Activated CD4-positive, alpha-beta memory T cell treated with anti-CD3 and anti-CD28 coated beads for 36 hours (primary cell): ENCODE measurements at places on chromosomes 4 and X.

- DNase-seq = no peak
Observed at GRCh38 chr4:83658806-83659205, 122.9 kb downstream of the GPAT3 start.

DNA sequence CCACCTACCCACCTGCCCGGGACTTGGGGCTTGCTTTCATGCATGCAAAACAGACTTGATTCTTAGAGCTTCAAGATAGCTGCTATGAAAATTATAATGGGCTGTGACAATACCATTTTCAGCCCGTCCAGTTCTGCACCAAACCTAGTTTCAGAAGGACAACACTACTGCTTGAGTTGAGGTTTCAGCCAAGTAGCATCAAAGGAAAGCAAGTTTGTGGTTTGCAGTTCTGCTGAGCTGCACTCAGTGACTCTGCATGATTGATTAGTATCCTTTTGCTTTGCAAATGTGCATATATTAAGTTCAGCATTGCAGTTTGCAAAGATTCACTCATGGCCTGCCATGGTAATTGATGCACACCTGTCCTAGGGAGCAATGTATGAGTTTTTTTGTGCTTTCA, 442.7 kb downstream of the RPA4 start:
- DNase-seq = no peak

GRCh38 chrX:130165181-130165702, 399 bp downstream of the AIFM1 start:
- DNase-seq = no peak

- no peak for DNase-seq
Observed at GRCh38 chrX:99078301-99078700, 1331.8 kb downstream of the PCDH19 start.

GRCh38 chr4:128582427-128582870, 227.1 kb upstream of the JADE1 start:
- no peak for DNase-seq

DNA sequence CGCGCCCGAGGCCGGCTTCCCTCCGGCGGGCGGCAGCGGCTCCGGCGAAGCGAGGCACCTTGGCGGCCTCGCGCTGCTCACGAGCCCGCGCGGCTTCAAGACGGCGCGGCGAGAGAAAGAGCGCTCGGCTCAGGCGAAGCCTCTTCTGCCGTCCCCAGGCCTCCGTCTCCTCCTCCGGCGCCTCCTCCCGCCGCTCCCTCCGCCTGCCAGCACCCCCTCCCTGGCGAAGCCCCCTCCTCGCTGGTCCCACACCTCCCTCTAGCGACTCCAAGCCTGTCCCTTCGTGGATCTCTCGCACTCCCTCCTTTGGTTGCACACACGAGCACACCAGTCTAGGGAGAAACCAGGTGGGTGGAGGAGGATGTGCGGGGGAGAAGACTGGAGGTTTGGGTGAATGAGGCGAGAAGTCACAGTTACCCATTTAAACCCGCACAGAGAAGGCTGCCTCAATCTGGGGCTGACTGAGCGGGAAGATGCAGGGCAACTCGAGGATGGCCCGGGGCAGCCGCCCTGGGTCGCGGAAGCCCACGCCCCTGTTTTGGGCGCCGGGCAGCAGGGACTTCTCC, at the start of gene CAMK2D:
TSS of gene CAMK2D (minus strand) at position 119 of the 566 bp plus-strand sequence. CDS start 670 bp downstream, outside the sequence.
- peak; percentile 93 for DNase-seq

DNA sequence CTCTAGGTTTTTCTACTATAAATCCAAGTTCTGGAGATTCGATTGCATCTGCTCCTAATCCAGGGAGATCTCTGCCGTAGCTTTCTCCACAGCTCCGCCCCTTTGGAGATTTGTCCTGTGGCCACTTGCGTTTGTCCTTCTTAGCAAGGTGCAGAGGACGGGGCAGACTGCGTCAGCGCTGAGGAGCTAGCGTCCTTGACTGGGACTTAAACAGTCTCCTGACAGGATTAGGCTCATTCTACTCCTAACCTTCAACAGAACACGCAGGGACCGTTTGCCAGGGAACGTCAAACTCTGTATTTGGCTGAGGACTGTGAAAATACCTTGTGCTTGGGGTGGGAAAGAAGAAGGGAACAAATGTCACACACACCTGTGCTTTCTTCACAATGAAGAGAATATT, 38.6 kb downstream of the SORBS2 start:
- DNase-seq = no peak

GRCh38 chr4:182806259-182807252, 110.6 kb downstream of the DCTD start:
- DNase-seq = peak; percentile 77

DNA sequence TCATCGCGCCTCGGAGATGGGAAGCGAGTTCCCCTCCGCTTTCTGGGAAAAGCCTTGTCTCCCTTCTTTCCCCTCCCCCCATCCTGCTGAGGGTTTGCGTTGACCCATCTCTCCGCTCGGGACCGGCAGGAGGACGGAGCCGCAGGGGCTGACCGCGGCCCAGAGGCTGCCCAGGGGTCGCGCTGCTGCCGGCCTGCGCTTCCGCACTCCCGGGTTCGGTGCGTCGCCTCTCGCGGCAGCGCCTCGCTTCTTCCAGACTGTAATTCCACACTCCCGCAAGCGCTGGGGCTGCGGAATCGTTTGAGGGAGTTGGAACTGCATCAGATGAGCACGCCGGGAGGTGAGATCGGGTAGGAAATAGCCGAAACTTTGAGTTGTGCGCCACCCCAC, 88.3 kb downstream of the BCOR start:
- no peak for DNase-seq

- no peak for DNase-seq
Observed at GRCh38 chr4:6290256-6290655, 20.6 kb downstream of the WFS1 start.

- DNase-seq = no peak
Observed at GRCh38 chrX:37722595-37722994, 37.0 kb downstream of the XK start.

DNA sequence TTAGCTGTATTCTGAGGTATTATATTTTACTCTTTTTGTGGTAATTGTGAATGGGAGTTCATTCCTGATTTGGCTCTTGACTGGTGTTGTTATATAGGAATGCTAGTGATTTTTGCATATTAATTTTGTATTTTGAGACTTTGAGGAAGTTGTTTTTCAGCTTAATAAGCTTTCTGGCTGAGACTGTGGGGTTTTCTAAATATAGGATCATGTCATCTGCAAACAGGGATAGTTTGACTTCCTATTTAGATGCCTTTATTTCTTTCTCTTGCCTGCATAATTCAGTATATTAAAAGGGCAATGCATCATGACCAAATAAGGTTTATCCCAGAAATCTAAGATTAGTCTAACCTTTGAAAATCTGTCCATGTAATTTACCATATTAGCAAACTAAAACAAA, 44.7 kb upstream of the EPGN start:
- DNase-seq = no peak

DNA sequence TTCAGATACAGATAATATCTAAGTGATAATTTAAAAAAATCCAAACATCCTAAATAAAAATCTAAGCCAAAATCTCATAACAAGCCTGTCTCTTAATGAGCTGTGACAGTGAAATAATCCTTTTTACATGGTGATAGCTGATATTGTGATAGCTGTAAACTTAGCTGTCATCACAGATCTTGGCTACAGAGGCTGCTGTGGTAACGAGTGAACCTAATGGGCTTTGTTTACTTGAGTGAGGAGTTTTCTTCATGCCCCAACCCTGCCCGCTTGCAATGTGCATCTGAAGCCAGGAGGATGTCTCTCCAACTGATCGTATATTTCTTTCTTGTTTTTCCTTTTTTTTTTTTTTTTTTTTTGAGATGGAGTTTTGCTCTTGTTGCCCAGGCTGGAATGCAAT, 41.5 kb upstream of the YTHDC1 start:
- no peak for DNase-seq

DNA sequence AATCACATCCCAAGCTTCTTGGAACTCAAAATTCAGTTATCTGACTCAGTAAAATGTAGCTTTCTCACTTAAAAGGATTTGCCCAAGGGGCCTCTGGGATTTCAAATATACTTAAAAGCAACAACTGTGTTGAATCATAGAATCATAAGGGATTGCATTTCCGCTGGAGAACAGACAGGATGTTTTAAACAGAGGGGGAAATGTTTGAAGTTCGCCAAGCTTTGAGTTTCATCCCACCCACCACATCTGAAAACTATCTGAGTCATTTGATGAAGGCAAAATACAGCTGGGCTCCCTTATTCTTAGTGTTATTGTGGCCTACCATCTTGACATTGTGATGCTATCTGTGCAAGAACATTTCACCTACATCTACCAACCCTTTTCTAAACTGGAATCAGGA, 73.5 kb downstream of the PPP1R2C start:
- DNase-seq = no peak

DNA sequence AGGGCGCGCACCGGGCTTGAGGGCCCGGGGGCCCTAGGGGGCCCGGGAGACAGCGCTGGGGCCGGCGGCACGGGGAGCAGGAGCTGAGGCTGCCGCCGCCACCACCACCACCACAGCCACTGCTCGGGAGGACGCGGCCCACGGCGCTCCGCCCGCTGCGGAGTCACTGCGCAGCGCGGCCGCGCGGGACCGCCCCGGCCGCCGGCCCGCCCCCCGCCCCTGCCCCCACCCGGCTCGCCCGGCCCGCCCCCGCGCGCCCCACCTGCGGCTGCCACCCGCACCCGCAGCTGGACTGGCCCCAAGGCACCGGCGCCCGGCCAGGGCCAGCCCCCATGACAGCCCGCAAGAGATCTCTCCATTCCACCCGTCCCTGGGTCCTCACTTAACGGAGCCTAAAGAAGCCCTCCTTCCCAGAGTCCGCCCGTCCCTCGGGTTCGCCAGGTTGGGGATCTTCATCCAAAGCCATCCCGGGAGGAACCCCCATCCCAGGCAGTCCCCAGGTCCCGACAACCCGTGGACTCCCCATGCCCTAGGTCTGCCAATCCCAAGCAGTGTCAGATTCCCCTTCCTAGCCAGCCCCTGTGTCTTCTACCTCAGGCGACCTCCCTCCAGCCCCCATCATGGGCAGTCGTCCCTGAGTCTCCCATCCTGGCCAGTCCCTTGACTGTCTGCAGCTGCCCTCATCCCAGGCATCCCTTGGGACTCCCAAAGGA, 40.0 kb upstream of the IQSEC2 start:
- peak; percentile 14 for DNase-seq

DNA sequence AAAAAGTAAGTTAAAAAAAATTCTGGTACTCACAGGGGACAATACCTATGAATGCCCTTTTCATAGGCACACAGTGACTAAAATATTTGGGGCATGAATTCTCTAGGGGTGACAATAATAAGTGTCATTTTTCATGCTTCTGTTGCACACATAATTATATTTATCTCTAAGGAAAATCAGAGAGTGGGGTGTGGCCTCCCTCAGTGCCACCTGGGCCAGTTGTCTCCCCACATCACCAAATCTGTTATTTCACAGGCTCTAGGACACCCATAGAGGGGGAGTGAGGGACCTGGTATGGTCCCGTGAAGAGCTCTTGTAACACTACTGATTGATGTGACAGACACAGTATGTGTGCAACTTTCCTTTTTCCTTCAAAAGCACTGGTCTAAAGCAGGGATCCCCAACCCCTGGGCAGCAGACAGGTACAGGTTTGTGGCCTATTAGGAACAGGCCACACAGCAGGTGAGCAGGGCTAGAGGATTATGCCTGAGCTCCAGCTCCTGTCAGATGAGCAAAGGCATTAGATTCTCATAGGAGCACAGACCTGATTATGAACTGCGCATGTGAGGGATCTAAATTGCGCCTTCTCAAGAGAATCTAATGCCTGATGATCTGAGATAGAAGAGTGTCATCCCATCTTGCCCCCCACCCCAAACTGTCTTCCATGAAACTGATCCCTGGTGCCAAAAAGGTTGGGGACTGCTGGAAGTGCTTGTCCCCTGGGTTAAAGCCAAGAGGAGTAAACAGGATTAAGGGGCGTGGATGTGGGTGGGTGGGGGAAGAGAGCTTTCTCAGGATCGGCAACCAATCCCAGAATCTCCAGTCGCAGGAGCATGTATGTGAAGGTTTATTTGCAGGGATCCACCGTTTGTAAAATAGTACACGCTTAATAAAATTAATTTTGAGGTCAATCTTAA, 856 bp downstream of the SLC9B1 start:
- no peak for DNase-seq

GRCh38 chr4:51842167-51842553, 793 bp upstream of the DCUN1D4 start:
- peak; percentile 16 for DNase-seq

DNA sequence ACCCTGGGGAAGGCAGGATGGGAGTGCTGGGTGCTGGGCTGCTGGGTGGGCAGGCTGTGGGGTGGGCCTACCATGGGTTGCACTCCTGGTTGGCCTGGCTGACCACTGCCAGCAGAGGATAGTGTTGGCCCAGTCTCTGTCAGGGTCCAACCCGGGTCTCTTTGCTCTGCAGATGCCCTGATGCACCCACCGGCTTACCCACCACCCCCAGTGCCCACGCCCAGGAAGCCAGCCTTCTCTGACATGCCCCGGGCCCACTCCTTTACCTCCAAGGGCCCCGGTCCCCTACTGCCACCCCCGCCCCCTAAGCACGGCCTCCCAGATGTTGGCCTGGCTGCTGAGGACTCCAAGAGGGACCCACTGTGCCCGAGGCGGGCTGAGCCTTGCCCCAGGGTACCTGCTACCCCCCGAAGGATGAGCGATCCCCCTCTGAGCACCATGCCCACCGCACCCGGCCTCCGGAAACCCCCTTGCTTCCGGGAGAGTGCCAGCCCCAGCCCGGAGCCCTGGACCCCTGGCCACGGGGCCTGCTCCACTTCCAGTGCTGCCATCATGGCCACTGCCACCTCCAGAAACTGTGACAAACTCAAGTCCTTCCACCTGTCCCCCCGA, 14.2 kb upstream of the ADD1 start:
- DNase-seq = no peak

DNA sequence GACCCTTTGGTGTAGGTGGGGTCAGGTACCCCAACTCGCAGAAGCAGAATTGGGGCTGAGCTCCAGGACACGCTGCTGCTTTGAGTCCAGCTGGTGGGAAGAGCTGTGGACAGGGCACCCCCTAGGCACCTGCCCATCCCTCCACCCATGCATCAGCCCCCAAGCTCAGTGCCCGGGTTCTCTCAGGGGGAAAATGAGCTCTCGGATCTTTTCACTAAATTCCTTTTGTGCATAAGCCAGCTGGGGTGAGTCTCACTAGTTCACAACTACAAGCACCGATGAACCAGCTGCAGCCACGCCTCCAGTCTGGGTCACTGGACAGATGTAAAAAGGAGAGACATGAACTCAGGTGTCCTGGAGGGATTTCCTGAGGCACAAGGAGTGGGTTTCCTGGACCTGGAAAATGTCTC, 286.8 kb downstream of the CRLF2 start:
- no peak for DNase-seq

- no peak for DNase-seq
Observed at GRCh38 chrX:104721854-104722253, 155.9 kb downstream of the IL1RAPL2 start.

DNA sequence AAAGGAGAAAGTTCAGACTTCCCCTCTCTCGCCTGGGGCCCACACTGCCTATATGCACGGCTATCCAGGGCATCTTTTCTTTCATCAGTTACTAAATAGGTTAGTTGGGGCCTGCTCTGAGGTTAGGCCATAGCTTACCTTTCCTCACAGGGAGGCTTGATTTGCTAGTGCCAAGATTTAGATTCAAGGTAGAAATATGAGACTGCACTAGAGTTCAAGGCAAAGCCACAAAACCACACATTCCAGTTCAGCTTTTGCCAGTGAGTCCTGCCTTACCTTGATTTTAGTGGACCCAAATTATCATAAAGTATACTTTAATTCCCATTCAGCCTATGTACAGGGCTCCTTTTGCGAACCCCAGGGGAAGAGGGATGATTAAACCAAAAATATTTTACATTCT, 762.8 kb downstream of the PDHA2 start:
- no peak for DNase-seq

- no peak for DNase-seq
Observed at GRCh38 chrX:72123471-72124185, 8.1 kb downstream of the RTL5 start.

GRCh38 chr4:65724973-65725372, 54.7 kb upstream of the EPHA5 start:
- no peak for DNase-seq
